ENCODE measurements at places on chromosomes 7 and 10.

- no peak for DNase-seq
These were observed 568.7 kb upstream of the LRRN3 start for GRCh38 chr7:110522061-110522760.

DNA sequence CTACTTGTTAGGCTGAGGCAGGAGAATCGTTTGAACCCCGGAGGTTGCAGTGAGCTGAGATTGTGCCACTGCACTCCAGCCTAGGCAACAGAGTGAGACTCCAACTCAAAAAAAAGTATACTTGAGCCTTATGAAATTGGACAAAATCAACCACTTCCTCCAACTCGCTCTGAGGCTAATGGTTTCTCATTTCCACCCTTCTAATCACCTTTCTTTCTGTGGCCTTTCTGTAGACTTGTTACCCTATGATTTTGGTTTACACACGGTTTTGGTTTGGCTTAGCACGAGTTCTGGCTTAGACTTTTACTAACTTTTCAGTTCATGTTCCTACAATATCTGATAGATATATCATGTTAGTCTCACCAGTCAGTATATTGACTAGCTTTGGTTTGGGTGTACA, 152.0 kb downstream of the PHTF2 start:
- DNase-seq: no peak

- no peak for DNase-seq
These were observed 20.3 kb downstream of the MYOF start for GRCh38 chr10:93461807-93462178.

DNA sequence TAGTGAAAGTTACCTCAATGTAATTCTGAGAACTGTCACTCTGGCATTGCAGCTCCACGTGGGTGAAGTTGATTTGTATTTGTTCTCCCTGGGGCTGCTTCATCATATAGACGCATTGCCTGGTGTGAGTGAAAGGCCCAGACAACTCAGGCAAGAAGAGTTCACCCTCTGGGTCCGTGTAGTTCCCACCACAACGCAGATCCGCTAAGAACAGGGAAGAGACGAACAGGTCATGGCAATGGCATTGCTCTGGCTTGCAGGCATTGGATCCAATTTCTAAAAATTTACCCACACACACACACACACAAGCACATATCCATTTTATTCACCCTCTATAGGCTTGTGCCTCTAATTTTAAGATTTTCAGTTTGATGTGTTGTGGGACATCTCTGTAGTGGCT, 45.4 kb downstream of the CUBN start:
- DNase-seq: no peak

GRCh38 chr10:123144697-123145541, 3.0 kb upstream of the HMX2 start:
- DNase-seq: no peak

DNA sequence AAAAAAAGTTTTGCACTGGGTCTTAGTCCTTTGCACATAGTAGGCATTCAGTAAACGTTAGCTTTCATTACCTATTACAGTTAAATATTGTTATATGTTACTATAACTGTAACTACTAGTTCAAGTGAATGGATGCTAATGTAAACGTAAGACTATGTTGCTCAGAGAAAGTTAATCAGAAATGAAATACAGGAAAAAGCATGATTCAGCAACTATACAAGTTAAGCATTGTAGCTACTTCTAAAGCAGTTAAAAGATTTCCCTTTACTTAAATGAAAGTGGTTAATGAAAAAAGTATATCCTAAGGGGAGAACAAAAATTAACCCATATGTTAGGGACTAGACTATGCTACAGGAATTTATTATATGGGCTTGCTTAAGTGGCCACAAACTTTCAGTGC, 121.2 kb downstream of the SKAP2 start:
- DNase-seq: no peak

DNA sequence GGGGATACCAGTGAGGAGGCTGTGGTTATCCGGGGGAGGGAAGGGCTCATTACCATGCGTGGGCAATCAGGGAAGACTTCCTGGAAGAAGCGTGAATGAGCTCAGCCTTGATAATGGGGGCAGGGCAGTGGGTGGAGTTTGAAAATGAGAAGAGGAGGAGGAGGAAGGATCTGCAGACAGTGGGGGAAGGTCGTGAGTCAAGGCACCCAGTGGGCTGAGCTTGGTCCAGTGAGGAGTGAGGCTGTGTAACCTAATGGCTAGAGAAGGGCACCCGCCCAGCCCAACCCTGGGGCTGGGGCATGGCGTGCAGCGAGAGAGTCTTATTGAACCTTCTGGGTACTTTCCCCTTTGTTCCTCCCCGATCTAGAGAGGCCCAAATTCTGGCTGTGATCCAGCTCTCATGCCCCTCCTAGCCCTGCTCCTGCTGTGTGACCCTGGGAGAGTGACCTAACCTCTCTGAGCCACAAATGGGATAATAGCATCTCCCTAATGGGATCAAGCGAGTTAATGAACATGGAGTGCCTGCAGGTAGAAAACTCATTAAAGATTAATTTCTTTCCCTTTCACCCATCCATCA, 31.5 kb downstream of the CLIP2 start:
- DNase-seq: no peak

GRCh38 chr7:112509402-112509801, 28.6 kb downstream of the LSMEM1 start:
- DNase-seq: no peak

- no peak for DNase-seq
These were observed 7.8 kb downstream of the SHH start for GRCh38 chr7:155804431-155804831.

DNA sequence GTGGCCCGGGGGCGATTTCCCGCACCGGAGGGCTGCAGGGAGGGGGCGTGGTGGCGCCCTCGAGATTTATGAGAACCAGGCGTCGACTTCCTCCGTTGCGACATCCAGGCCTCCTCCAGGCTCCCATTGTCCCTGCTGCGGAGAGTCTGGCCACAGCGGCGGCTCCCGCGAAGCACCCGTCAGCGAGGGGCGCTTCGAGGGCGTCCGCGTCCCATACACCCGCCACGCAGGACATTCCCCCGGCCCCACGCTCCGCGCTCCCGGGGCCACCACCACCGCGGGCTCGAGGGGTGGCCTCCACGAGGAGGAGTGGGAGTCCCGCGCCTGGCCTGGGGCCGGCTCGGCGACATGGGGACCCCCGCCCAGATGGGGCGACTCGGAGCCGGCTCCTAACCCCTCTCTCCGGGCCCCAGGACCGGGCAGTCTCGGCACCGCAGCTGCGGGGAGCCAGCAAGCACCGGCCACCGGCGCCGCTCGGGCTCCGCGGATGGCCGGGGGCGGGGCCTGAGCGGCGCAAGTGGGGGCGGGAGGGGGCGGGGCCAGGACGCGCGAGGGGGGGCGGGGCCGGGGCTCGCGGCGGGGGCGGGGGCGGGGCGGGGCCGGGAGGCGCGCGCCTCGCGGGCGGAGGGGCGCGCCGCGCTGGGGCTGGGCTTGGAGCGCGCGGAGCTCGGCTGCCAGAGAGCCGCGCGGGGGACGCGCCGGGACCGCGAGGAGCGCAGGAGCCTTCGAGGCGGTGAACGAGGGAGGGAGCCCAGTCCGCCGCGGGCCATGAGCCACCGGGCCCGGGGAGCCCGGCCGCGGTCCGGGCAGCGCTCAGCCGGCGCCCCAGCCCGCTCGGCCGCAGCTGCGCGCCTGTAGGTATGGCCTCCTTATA, at the start of gene SH2B2:
SH2B2 (plus strand) TSS at position 632 of the 874 bp plus-strand sequence. CDS start 13,683 bp downstream, outside the sequence.
- peak; percentile 35 for DNase-seq

GRCh38 chr10:27626890-27627289, 118.7 kb downstream of the MKX start:
- no peak for DNase-seq

- DNase-seq: no peak
These were observed 148.1 kb downstream of the HERPUD2 start for GRCh38 chr7:35546691-35547429.

DNA sequence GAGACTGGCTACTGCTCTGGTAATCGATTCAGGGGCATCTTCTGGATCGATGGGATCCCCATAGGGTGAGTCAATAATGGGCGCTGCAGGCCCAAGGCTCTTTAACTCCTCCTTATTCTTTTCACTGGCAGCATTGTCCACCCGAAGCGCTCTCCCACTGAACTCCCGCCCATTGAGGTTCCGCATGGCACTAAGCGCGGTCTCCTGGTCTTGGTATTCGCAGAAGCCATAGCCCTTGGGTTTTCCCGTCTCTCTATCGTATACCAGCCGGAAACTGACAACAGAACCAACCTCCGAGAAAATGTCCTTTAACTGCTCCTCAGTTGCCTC, 285 bp downstream of the CSTF2T start:
- DNase-seq: no peak

- DNase-seq: peak; percentile 33
These were observed 22.7 kb upstream of the AGFG2 start for GRCh38 chr7:100516135-100516812.

- DNase-seq: no peak
These were observed 35.8 kb downstream of the RASGEF1A start for GRCh38 chr10:43230909-43231522.

GRCh38 chr7:137940656-137941518, 61.0 kb downstream of the CREB3L2 start:
- no peak for DNase-seq

DNA sequence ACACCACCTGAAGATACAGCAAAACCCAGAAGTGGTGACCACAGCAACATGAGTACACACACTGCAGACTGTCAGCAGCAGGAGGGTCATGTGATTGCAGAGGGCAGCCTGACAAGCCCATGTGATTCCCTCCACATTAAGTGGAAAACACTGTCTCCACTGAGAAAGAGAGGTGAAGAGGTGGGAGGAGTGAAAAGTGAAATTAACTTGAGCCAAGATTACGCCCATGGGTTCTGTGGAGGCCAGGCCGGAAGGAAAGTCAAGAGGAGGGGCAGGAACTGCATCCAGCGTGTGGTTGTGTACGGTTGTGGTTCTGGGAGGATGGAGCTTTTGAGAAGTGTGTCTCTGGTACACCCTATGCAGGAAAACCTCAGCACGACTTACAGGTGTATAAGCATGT, 138.5 kb downstream of the PLXNA4 start:
- DNase-seq: peak; percentile 7

DNA sequence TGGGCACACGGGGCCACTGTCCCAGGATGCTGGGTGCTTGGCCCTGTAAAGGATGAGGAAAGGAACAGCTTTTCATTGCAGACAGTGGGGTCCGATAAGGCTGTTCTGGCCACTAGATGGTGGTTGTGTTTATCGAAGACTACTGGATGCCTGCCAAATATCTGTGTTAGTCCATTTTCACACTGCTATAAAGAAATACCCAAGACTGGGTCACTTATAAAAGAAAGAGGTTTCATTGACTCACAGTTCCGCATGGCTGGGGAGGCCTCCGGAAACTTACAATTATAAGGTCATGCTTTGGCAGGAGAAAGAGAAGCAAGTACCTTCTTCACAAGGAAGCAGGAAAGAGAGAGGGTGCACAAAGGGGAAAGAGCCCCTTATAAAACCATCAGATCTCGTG, 32.2 kb upstream of the GARS1 start:
- DNase-seq: no peak

DNA sequence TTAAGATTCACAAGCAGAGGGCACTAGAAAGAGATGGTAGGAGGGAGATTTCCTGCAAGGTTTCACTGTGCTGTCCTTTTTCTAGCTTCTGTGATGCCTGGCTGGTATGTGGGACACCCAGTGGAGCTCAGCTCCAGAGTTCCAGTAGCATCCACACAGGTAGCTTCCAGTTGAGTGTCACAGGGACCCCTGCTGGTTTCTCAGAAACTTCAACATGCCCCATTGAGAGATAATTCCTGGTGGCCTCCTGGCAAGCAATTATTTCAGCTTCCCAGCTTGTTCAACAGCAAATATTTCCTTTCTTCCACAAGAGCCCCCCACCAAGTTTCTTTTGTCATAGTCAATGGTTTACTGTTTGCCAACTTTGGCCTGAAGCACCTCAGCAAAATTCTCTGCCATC, 858.7 kb downstream of the REEP3 start:
- no peak for DNase-seq

- DNase-seq: no peak
These were observed 38.7 kb upstream of the ARHGAP21 start for GRCh38 chr10:24762161-24762924.

- DNase-seq: no peak
These were observed 33.6 kb downstream of the JMJD1C start for GRCh38 chr10:63431962-63432797.

- no peak for DNase-seq
These were observed 31.3 kb downstream of the KIAA1217 start for GRCh38 chr10:24240041-24240751.

DNA sequence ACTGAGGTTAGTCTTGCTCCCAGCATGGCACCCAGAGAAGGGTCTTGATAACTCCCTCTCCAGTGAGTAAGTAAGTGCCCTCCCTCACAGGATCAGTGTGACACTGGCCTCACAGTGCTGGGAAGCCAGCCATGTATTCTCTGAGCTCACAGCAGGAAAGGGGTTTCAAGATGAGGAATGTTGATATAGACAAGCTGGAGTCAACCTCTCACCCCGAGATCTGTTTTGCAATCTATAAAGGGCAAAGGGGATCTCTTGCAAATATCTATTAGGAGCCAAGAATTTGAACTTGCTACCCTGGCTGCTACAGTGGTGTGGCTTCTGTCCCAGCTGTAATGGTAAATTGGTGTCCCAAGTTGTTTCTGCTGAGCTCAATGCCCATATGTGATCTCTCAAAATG, 70.2 kb upstream of the ADAM12 start:
- DNase-seq: no peak

- no peak for DNase-seq
These were observed 17.0 kb downstream of the CADPS2 start for GRCh38 chr7:122869260-122869659.

DNA sequence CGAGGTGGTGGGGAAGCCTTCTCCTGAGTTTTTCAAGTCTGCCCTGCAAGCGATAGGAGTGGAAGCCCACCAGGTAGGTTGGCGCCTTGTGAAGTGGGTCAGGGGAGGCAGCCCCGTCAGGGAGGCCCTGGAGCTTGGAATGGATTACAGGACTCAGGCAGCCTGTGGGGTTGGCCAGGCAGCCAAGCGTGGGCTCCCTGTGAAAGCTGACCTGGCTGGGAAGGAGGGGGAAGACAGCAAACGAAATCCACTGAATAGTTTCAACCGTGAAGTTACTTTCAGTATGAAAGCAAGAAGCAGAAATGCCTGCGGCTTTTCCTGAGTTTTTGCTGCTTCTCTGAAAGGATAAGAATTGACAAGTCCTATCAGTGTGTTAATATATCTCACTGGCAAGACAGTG, 36.4 kb downstream of the LHPP start:
- no peak for DNase-seq

GRCh38 chr7:151188252-151188542, 1.1 kb upstream of the ASB10 start:
- DNase-seq: no peak

- no peak for DNase-seq
These were observed 2.7 kb upstream of the KMT2E start for GRCh38 chr7:105011141-105011830.

GRCh38 chr10:89404104-89405047, 10.0 kb upstream of the IFIT5 start:
- no peak for DNase-seq

All from activated CD4-positive, alpha-beta T cell treated with anti-CD3 and anti-CD28 coated beads for 4 hours (primary cell).